ENCODE measurements at places on chromosomes 1 and 21.

DNA sequence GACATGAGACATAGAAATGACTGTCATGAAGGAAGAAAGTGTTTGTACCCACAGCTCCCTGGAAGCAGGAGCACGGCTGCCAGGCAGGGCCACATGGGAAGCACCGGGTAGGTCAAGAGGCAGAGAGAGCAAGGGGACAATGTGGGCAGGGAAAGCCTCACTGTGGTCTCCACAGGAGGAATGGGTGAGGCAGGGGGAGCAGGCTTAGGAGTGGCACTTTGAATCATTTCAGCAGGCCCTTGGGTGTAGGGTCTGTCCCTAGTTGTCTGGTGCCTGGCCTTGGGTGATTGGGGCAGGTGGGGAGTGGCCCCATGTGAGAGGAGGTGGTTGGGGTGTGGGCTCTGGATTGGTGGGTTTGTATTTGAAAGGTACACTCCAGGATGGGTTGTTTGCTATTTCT, 83.9 kb downstream of the PCBP3 start:
- ATAC-seq: no peak

GRCh38 chr1:218361298-218362065, 16.3 kb downstream of the TGFB2 start:
- ATAC-seq: no peak

DNA sequence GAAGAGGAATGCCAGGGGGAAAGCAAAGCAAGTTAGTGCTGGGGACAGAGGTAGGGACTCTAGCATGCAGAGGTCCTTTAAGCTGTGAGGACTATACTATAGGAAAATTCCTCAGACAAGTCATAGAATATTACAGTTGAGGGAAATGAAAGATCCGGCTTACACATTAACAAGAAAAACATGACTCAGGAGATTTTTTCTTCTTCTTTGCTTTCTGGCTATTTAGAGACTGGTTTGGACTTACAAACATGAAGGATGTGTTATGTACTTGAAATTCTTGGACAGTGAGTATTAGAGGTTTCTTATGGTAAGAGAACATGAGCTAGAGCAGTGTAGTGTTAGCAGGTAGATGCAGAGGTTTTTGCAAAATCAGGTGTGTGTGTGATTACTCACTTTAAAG, 24.9 kb downstream of the USP25 start:
- ATAC-seq: no peak

- peak; percentile 66 for ATAC-seq
Measured at GRCh38 chr1:114510274-114511031, 550 bp downstream of the TRIM33 start.

DNA sequence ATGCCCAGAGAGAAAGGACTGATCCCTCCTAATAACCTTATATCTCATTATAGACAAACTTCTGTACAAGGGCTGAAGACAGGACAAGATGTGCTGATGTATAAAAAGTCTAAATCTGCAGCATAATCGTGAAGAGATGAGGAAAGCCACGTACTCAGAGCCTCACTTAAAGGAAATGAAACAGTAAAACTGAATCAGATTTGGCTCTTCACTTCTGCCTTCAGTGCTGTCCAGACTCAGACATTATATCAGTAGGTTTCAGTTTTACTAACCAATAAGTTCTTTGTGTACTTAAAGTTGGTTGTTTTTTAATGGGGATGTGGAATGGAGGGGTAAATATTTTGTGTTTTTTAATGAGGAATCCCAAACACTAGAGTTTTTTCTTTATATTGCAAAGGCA, 45.3 kb upstream of the RGS1 start:
- ATAC-seq: peak; percentile 81

DNA sequence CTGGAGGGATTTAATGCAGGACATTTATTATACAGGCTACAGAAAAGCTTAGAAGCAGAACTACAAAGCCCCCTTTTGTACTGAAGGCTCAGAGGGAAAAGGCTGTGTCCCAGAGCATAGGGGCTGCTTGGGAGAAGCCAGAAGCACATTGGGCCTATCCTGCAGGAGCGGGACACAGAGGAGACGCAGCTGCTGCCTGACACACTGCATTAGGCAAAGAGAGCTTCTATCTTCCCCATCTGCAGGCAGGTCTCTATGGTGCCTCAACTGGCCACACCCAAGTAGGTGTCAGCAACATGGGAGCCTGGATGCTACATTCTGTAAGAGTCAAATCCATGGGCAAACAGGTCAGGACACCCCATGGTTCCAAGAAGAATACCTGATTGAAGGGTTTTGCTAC, 595.9 kb downstream of the AJAP1 start:
- ATAC-seq: no peak

Data from activated CD4-positive, CD25-positive, alpha-beta regulatory T cell treated with anti-CD3 and anti-CD28 coated beads, Interleukin-2, amount 50 U/mL, for 24 hours (primary cell).